ENCODE measurements at places on chromosomes 2 and 18. TPM values are rescaled to one million over a fixed set of nuclear protein-coding genes. Genes with fewer than 3 reads are reported as not detected.

Gene PIKFYVE
- 30.7 TPM for total RNA-seq

Gene ATP6V1B1
- total RNA-seq: 0.84 TPM

DNA sequence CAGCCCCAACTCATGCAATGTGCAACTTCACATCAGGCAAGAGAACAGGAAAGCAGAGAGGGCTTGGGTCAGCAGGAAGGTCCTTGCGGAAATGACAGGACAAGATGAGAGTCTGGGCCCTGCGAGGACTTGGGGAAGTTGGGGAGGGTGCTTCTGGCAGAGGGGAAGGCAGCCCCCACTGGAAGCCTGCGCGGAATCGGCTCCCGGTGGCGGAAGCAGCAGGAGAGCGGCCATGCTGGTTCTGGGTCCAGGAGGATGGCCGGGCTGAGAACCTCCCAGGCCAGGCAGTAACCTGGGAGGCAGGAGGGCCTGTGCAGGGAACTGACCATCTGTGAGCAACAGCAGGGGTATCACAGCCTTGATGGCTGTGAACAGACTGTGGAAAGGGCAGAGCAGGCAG lies 112.9 kb downstream of the MBP start:
- DNase-seq: no peak

DNA sequence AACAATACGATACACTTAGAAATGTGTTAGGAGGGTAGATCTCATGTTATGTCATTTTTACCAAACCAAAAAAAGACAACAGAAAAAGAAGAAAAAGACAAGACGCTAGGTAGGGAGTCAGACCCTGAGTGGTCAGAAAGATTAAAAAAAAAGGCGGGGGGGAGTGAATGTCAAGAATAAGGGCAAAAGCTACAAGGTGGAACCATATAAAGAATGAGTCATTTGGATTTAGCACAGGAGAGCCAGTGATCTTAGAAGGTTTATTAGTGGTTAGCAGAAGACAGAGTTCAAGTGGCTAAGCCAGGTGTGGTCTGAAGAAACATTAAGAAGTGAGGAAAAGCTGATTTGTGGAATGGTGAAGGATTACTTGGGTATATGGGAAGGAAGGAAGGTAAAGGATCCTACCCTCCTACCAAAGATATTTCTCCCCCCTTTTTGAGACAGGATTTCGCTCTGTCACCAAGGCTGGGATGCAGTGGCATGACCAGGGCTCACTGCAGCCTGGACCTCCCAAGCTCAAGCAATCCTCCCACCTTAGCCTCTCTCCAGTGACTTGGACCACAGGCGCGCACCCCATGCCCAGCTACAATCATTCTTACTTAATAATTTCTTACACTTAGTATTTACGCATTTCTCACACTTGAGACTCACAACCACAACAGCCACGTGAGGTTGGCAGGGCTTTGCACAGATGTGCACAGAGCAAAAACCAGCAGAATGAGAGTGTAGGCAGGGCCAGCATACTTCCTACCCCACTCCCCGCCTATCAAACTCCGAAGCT lies 2.6 kb downstream of the DSC2 start:
- peak; percentile 35 for DNase-seq

DNA sequence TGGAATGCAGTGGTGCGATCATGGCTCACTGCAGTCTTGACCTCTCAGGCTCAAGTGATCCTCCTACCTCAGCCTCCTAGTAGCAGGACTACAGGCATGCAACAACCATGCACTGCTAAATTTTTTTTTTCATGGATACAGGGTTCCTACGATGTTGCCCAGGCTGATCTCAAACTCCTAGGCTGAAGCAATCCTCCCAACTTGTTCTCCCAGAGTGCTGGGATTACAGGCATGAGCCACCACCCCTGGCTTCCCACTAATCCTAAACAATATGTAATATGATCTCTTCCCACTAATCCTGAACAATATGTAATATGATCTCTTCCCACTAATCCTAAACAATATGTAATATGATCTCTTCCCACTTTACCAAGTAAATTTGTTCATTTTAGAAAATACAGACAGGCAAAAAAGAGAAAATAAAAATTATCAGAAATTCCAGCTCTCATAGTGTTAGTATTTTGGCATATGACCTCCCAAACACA lies 33.7 kb upstream of the C18orf32 start:
- DNase-seq: no peak

- no peak for DNase-seq
These were observed 463 bp downstream of the PPP1CB start for GRCh38 chr2:28751956-28752630.

GRCh38 chr2:74884118-74884762 lies 50.3 kb downstream of the HK2 start:
- no peak for DNase-seq

- no peak for DNase-seq
These were observed 147.6 kb downstream of the THADA start for GRCh38 chr2:43448011-43448821.

Data from hepatocyte (in vitro differentiated cells).